ENCODE measurements at places on chromosomes 4 and X. TPM values are rescaled to one million over a fixed set of nuclear protein-coding genes. Genes with fewer than 3 reads are reported as not detected.

- peak; percentile 73 for DNase-seq
Measured at GRCh38 chr4:83618431-83618830, 82.5 kb downstream of the GPAT3 start.

DNA sequence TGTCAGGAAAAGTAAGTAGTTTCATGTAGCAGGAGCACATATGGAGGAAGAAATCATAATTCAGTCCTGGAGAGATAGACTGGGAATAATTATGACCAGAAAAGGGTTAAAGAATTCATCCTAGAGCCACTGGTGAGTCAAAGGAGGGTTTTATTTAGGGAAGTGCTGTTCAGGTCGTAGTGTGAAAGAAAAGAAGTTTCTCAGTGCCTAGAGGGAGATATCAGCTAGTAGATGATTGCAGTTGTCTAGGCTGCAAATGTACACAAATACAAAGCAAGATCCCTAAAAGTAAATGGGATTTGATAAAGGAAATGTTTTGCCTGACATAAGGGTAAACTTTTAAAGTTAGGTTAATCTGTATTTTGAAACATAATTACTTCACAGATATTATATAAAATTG is 403.2 kb downstream of the ACTRT1 start:
- no peak for DNase-seq

DNA sequence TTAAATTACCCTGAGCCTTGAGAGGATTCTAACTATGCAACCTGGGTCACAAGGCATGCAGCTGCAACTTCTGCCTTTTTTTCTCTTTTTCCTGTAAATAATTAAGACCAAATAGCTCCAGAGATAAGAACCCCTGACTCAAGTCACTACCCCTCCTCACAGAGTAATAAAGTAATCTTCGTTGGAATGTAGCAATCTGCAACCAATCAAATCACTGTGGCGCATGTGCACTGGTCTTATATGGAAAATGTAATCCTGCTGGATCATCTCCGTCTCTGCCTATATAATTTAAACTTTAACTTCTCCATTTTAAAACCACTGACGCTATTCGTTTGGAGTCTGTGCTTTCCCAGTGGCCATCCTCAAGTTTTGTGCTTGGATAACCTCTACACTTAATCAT is 6.1 kb upstream of the EFHC2 start:
- no peak for DNase-seq

DNA sequence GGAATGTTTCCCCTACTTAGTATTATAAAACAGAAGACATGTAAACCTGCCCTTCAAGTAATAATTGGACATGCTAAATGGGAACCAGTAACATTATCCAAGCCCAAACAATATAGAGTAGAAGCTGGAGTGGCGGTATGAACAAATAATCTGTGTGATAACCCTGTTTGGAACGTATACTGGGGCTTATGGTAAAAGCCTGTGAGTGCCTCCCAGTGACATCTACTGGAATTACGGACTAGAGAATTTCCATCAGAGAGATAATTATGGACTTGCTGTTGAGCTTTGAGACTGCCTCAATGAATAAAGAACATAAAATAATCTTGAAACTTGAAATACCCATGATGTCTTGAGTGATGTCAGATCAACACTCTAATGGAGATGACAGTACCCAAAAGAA is 406.3 kb upstream of the GRIA3 start:
- no peak for DNase-seq

- DNase-seq = no peak
Measured at GRCh38 chrX:16454926-16455325, 195.0 kb upstream of the S100G start.

DNA sequence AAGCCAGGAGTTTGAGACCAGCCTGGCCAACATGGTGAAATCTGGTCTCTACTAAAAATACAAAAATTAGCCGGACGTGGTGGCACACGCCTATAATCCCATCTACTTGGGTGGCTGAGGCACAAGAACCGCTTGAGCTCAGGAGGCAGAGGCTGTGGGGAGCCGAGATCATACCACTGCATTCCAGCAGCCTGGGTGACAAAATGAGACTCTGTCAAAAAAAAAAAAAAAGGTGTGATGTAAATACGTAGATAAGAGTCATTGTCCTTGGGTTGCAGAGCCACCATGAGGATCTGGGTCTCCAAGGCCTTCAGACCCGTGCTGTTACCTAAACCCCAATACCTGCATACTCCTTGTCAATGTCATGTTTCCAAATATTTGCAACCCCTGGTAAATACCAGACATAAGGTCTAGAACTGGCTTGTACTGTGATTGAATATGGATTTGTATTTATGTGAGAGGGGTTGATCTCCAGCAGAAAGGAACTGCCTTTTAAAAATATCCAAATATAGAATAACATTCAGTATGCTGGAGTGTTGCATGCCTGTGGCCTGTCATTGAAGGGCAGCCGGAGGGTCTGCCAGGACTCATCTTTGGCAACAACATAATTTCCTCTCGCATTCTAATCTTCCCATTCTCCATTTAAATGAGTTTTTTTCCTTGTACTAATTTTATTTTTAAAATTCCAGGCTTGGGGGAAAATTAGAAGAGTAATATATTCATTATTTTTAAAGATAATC is 40.4 kb downstream of the ATXN3L start:
- DNase-seq = no peak

DNA sequence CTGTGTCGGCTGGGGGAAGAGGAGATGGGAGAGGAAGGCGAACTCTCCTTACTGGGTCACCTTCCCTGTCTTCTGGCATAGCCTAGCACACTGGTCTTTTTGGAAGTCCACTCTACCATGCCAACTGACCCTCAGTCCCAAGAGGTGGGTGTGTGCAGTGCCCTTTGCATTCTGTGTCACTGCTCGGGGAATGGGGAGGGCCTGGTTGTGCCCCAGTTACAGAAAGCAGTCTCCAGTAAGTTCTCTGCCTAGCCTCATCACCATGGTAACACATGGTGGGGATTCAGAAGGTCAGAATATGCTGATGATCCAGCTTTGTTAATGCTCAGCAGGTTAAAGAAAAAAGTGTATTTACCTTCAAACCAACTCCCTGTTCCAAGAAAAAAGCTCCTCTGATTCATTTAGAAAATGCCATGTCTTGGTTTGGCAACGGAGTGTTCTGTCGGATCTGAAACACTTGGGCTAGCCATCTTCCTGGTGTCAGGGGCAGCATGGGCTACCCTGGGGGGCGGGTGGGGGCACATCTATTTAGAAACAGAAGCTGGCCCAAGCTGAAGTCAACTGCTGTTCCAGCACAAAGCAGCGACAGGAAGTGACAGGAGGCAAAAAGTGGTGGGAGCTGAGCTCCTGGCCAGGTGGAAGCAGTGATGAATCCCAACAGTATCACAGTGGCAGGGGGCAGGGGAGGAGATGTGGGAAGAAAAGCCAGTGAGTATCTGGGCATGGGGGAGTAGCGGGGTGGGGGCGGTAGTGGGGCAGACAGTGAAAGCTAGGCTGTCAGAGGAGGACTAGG is 37.0 kb downstream of the NSG1 start:
- DNase-seq = no peak

- no peak for DNase-seq
Measured at GRCh38 chr4:182809417-182810102, 107.6 kb downstream of the DCTD start.

DNA sequence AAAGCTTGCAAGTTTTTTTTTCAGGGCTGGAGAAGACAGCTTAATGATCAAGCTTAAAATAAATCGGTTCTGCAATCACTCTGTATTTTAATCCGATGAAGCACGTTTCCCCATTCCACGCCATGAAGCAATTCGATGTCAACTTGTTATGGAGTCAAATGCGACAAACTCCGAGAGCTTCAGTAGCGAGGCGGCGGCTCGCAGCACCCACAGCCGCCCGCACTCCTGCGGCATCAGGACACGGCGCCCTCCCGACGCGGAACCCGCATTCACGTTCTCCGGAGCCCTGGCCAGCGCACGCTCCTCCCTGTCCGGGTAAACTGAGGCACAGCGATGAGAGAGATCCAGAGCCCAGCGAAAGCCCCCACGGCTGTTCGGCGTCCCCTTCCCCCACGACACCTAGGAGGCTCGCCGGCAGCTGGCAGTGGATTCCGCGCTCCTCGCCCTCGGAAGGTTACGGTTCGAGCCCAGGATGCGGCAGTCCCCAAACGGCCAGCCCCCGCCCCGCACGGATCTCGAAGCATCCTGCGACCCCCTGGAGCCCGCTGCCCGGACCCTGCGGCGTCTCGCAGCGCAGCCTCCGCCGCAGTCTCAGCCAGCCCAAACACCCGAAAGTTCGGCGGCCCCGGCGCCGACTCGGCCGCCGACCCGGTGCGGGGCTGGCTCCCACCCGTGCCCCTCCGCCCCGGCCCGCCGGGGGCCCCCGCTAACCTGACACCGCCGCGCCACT is 507 bp downstream of the MFAP3L start:
- no peak for DNase-seq

GRCh38 chr4:119823891-119824290 is 195.3 kb upstream of the PDE5A start:
- DNase-seq = no peak

DNA sequence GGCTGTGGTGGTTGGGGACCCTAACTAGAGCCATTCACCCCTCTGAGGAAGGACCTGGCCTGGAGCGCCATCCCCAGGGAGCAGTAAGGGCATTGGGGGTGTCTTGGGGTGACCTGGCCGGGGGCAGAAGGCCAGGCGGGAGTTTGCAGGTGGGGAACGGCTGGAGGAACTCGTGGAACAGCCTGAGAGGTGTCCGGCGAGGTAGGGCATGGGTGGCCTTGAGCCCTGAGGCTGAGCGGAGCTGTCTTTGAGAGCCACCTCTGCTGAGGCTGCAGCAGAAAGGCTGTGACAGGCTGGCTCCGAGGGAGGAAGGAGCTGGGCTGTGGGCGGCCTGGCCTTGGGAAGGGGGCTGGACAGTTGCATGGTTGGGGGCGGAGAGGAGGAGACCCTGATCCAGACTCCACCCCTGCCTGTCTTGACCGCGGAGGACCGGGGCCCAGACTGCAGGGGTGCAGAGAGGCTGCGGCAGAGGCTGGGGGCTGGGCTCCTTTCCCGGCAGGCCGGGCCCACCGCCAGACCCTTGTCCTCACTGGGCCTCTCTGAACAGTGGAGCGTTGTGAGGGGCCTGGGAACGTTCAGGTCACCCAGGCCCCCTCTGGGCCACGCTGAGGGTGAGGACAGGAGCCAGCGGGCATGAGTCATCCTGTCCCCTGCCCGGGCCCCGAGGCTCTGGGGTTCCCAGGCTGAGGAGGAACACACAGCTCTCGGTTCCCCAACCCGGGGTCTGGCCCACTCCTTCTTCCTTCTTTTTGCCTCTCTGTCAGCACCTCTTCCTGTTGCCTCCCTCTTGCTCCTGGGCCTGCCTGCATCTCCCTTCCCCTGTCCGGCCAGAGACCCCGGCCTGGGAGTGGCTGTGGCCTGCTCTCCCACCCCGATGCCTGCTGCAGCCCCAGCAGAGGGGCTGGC is 8.1 kb downstream of the SH3BP2 start:
- peak; percentile 80 for DNase-seq

DNA sequence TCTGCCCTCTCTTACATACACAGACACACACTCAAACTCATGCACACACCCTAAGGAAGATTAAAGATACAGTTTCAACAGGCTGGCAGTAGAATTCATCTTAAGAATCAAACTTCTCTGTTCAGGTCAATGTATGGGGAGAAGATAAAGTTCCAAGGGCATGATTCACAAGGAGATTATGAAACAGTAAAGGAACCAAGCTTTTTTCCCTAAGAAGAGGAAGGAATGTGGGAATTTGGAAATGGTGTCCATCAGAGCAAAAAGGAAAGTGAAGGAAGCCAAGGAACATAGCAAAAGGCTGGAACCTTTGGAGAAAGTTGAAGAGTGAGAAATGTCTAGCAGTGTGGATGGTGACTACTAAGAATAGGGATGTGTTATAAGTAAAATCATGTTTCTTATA is 191.0 kb upstream of the NPY2R start:
- DNase-seq = no peak

DNA sequence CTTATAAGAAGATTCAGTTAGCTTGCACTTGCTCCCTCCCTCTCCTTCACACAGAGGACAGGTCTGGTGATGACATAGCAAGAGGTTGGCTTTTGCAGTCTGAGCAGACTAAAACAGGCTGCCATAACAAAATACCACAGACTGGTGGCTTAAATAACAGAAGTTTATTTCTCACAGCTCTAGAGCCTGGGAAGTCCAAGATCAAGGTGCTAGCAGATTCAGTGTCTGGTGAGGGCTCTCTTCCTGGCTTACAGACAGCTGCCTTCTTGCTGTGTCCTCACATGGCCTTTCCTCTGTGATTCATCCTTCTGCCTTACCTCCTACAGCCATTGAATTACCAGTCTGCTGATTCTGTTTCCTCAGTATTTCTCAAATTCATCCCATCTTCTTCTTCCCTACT is 13.1 kb downstream of the RP2 start:
- no peak for DNase-seq

- DNase-seq = peak; percentile 81
Measured at GRCh38 chr4:167234316-167234881, at the start of gene SPOCK3. SPOCK3 (minus strand) TSS chr4:167234494.

GRCh38 chrX:47586043-47586787 is 4.0 kb downstream of the TIMP1 start:
- no peak for DNase-seq

GRCh38 chrX:77118686-77119085 is 328.5 kb upstream of the FGF16 start:
- DNase-seq = no peak

GRCh38 chr4:6696611-6697010 is 2.9 kb downstream of the S100P start:
- peak; percentile 63 for DNase-seq

- DNase-seq = no peak
Measured at GRCh38 chr4:184657144-184657543, 7.6 kb downstream of the PRIMPOL start.

GRCh38 chr4:83662204-83662603 is 126.3 kb downstream of the GPAT3 start:
- no peak for DNase-seq

DNA sequence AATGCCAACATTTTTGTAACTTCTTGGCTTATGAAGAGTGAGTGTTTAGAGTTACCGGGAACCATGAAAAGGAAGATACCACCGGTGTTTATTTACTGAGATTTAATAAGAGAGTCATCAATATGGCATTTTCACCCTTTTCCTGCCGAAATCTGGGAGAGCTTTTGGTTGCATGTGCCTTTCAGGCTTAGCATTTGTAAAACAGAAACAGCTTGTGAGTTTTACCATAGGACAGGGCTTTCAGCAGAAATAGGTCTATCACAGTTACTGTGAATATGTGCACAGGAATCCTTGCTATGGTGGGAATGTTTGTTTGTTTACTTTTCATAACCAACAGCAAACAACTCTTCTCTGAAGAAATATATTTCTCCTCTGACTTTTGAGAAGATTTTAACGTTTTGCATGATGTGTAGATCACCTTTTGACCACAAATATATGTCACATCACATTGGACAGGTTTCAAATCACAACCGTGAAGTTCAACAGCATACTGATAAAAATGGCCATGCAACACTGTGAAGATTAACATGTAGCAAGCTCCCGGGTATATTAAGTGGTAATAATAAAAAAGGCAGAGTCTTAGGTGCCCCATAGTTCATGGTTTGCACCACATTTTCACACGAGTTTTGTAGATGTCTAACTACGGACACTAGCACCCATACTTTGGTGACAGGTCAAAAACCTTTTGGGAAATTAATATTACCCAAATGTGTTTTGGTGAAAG is 21.3 kb downstream of the ARHGAP24 start:
- DNase-seq = no peak

GAB1 gene
- 29.0 TPM for total RNA-seq

CFP gene
- total RNA-seq = 4.5 TPM

C4orf51 gene
- not detected for total RNA-seq

All from adrenal gland (tissue), 19 donors.